ENCODE measurements at places on chromosomes 4 and X.

- DNase-seq: no peak
These were observed 370.3 kb upstream of the FGF16 start for GRCh38 chrX:77076896-77077295.

DNA sequence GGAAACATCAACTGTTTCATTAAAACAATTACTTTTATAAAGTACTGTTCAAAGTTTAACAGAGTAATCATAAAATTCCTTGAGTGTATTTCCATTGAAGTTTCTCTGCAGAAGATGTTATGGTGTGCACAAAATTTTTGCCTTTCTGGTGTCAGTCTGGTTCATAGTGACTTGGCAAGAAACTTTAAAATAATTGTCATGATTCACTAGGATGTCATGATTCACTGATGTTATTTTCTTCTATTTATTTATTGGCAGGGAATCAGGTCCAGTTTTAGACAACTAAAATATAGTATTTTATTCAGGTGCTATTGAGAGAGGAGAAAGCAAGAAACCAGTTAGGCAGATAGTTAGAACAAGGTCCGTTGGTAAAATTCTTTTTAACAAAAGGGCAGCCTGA is 3.8 kb downstream of the UGT2A1 start:
- DNase-seq: no peak

DNA sequence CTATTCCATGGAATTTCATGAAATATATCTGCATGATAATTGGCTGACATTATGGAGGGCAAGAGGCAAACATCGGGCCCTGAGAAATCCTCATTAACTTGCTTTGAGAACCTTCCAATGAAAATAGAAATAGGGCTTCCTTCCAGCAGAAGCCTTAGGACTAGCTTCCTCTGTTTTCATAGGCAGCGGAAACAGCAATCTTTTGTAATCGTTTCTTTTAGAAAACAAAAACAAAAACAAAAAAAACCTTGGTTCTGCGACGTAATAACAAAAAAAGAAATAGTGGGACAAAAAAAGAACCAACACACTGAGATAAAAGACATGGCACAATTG is 62.9 kb downstream of the GEMIN8 start:
- no peak for DNase-seq

DNA sequence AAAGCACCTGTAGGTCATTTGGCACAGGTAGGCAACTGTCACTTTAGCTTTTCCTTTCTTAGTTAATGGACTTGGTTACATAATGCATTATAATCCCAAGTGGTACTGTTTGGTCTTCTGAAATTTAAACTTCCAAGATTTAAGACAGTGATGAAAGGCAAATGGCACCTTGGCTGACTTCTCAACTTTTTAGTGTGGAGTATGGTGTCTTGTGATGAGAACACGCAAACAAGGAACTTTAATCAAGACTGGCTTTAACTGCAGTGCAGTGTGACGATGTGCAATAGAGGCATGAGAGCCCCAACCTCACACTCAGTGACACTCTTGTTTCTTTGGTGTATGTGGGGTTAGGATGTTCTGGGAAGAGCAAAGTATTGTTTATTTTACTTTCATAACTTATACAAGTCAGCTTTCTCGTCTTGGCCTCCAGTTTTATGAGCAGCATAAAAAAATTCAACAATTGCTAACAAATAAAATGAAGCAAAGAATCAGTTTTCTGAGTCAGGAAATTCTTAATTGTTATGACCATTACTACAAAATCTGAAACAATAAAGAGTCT is 171.9 kb downstream of the MAD2L1 start:
- no peak for DNase-seq

DNA sequence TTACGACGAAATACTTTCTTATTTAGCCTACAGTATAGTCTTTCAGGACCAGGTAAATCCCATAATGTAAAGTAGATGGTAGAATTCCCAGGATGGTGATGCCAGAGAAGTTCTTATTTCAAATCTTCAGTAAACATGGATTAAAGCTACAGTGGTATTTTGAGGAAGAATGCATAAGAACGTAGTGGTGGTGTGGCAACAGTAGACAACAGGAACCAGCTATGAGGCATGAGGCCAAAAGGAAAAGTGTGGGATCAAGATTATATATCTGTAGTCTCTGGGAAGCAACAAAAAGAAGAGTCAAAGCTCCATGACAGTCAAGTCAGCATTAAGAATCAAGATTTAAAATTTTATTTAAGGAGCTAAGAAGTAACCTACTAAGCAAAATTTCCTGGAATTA is 60.2 kb downstream of the METTL14 start:
- DNase-seq: no peak

DNA sequence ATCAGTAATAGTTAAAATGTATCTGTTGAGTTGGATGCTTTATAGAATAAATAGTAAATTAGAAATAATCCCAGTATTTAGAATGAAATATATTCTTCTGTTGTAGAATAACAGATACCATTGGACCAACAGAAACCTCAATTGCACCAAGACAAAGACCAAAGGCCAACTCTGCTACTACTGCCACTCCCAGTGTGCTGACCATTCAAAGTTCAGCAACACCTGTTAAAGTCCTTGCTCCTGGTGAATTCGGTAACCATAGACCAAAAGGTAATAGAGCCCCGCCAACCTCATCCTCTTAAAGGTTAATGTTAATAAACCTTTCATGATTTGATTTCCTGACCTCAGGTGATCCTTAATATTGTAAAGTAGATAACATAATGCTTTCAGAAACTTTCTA is 73.8 kb downstream of the PAQR3 start:
- no peak for DNase-seq

DNA sequence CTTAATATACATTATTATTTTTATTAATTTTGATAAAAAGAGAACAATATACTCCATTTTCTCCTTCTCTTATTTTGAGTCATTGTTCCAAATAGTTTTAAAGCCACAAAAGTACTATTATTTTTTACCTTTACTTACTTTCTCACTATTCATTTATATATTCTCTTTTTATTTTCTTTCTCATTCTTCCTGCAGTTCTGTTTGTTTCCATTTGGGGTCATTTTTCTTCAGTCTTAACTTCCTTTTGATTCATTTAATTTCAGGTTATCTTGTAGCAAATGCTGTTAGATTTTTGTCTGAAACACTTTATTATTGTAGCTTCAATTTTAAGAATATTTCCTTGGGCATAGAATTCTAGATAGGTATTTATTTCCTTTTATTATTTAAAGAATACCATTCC is 438.6 kb upstream of the EPHA5 start:
- DNase-seq: no peak

DNA sequence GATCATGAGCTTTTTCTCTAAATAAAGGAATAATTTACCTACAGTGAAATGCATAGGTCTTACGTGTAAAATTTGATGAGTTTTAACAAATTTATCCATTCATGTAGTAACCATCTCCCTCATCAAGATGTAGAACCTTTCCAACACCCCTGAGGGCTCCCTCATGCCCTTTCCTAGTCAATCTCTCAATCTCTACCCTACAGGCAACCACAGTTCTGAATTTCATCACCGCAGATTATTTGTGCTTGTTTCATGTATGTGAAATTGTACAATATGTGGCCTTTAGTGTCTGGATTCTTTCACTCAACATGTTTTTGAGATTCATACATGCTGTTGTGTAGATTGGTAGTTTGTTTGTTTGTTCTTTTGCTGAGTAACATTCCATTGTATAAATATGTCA is 2.1 kb downstream of the VGLL1 start:
- DNase-seq: no peak

DNA sequence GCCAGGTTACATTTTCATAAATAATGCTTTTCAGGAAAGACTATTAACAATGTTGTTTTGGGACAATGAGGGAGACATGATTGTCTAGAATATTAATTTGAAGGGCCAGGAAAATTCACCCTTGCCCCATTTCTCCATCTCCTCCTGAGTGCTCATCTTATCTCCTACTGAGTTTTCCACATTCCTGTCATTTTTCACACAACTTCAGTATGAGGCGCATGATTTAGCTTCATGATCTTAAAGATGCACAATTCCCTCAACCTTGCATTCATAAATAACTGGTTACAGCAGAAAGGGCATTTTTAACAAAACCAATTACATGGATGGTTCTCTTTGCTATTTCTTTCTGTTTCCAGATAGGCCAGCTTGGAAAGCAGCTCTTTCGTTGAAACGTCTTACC is 1699.2 kb upstream of the IGFBP7 start:
- DNase-seq: no peak

- DNase-seq: no peak
These were observed 61.6 kb upstream of the DHX15 start for GRCh38 chr4:24645765-24646550.
